ENCODE measurements at places on chromosomes 13 and 19.

DNA sequence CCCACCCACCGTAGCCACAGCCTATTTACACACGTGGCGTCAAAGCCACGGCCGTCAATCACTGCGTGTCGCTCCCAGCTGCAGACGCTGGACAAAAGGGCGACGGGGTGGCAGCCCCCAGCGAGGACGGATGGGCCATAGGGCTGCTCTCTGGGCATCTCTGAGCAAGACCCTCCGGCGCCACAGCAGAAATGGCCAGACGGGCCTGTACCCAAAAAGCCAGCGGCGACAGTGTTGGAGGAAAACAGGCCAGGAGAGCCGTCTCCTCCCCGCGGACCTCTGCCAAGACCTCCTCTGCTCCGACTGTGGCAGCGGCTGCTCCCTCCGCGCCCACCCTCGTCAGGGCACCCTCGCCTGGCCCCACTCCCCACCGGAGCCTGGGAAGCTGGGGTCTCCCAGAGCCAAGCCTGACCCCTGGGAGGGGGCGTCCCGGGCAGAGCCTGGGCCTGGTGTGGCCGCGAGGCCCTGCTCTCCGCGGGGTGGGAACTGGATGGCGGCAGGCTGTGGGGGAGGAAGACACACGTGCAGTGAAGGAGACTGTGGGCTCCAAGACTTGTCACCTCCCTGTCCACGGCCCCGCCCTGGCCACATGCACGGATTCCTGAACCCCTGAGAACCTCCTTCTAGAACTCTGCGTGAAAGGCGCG is 2.7 kb downstream of the C2CD4C start:
- DNase-seq = no peak

DNA sequence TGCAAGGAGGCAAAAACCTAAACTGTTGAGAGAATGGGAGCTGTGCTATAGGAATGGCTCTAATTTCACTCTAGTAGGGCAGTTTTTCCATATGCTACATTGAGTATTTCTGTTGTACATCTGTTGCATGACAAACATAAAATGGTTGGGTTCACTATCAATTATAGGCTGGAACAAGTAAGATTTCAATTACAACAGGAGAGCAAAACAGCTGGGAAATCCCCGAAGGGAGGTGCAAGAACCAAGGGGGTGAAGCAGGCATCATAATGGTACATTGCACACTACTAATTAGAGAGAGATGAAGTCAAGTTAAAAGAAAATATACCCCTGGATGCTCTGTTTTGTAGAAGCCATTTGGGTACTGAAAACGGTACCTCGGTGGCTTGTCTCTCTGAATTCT is 389.5 kb downstream of the PCDH9 start:
- no peak for DNase-seq

GRCh38 chr13:100197591-100198365 is 108.9 kb downstream of the PCCA start:
- DNase-seq = no peak

GRCh38 chr19:2016041-2016807 is 710 bp upstream of the BTBD2 start:
- DNase-seq = no peak

GRCh38 chr19:10295305-10295846 is 5.6 kb downstream of the ICAM5 start:
- DNase-seq = peak; percentile 52

GRCh38 chr19:40945645-40946044 is 45.4 kb upstream of the CYP2B6 start:
- no peak for DNase-seq

- no peak for DNase-seq
Measured at GRCh38 chr13:88112526-88112925, 441.4 kb downstream of the SLITRK5 start.

DNA sequence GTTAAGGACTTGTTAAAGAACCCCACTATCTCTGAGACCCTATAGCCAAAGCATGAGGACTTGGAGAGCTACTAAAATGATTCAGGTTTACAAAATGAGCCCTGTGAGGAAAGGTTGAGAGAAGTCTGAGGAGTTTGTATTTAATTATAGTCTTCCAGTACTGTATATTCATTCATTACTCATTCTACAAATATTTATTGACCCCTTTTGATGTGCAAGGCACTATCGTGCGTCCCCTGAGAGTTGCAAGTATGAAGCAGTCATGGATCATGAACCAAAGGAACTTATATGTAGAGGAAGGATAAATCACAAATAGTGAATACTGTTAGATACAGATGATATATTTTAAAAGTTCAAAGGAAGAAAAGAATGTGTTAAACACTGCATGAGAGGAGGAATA is 84.4 kb downstream of the DNAJC15 start:
- no peak for DNase-seq

- no peak for DNase-seq
Measured at GRCh38 chr13:21055511-21056045, 5.8 kb downstream of the LATS2 start.

DNA sequence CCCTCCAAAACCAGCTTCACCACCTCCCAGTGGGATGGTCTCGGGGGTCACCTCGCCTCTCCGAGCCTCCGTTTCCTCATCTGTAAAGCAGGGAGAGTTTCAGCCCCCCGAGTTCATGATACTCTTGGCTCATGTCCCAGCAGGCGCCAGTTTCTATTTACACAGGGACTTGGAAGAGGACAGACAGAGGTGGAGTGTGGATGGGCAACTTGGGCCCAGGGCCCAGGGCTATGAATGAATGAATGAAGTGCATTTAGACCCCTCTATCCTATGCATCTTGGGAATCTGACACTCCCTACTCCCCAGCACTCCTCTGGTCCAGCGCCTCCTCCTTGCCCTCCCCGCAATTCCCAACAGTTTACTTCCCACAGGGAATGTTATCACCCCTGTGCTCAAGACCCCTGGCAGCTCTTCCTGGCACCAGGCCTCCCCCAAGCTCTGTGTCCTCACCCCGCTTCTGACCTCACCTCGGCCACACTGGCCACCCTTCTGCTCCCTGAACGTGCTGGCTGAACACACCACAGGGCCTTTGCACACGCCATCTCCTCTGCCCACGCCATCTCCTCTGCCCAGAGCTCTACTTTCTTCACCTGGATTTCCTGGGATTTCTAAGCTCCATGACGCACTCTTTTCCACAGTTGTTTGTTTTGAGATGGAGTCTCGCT is 4.9 kb upstream of the C2CD4C start:
- no peak for DNase-seq

DNA sequence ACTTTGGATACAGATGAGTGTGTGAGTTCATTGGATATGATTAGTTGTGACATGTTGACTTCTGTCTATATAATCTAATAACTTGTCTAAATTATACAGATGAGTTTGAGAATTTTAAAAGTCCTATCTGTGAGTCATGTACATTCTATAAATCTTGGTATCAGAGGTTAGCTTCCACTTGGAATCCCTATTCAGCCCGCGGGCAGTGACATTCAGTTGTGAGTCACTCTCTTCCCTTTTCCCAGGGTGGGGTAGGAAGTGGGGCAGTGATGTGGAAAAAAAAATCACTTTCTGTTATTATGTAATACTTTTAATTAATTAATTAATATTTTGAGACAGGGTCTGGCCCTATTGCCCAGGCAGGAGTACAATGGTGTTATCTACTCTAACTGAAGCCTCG is 33.0 kb upstream of the ZNF808 start:
- DNase-seq = no peak

Data from activated CD4-positive, alpha-beta T cell treated with anti-CD3 and anti-CD28 coated beads for 1 hour (primary cell).